Subcutaneous adipose tissue (tissue), 4 donors: ENCODE measurements at places on chromosomes 11 and 22. TPM values are rescaled to one million over a fixed set of nuclear protein-coding genes. Genes with fewer than 3 reads are reported as not detected.

FERMT3 gene
- 52.2 TPM for total RNA-seq

IFTAP gene
- total RNA-seq: 22.8 TPM

HBG2 gene
- not detected for total RNA-seq

TMPRSS13 gene
- total RNA-seq: not detected

DGAT2 gene
- total RNA-seq: 114 TPM

ALX4 gene
- total RNA-seq: not detected

POTEH gene
- total RNA-seq: not detected

SPDYC gene
- total RNA-seq: not detected

PPFIA1 gene
- total RNA-seq: 137 TPM

MUC2 gene
- not detected for total RNA-seq

MPEG1 gene
- 58.4 TPM for total RNA-seq

DNAJB7 gene
- not detected for total RNA-seq

UPK3A gene
- total RNA-seq: not detected

OR51B4 gene
- total RNA-seq: not detected

P2RX3 gene
- total RNA-seq: not detected

SLC35C1 gene
- total RNA-seq: 60.7 TPM

TMEM121B gene
- 0.82 TPM for total RNA-seq

DESI1 gene
- 16.1 TPM for total RNA-seq

ARL2 gene
- 90.8 TPM for total RNA-seq

OR51I1 gene
- 2.9 TPM for total RNA-seq

HYOU1 gene
- total RNA-seq: 49.2 TPM

SCUBE2 gene
- 21.2 TPM for total RNA-seq

P2RY6 gene
- 0.38 TPM for total RNA-seq

LMNTD2 gene
- 2.4 TPM for total RNA-seq

OR51B5 gene
- 0.66 TPM for total RNA-seq

OR52N4 gene
- total RNA-seq: not detected

CTSC gene
- total RNA-seq: 115 TPM

CRACR2B gene
- 2.3 TPM for total RNA-seq

RFPL1 gene
- total RNA-seq: not detected

TNNT3 gene
- total RNA-seq: 11.4 TPM

TEAD1 gene
- 122 TPM for total RNA-seq
